Stimulated activated CD4-positive, alpha-beta T cell treated with anti-CD3 and anti-CD28 coated beads, Interleukin-12 subunit alpha, Interleukin-12 subunit beta, amount 100 ng/mL, for 24 hours (primary cell): ENCODE measurements at places on chromosomes 7 and 10.

GRCh38 chr10:114427124-114427852 lies 23.0 kb upstream of the AFAP1L2 start:
- no peak for DNase-seq

DNA sequence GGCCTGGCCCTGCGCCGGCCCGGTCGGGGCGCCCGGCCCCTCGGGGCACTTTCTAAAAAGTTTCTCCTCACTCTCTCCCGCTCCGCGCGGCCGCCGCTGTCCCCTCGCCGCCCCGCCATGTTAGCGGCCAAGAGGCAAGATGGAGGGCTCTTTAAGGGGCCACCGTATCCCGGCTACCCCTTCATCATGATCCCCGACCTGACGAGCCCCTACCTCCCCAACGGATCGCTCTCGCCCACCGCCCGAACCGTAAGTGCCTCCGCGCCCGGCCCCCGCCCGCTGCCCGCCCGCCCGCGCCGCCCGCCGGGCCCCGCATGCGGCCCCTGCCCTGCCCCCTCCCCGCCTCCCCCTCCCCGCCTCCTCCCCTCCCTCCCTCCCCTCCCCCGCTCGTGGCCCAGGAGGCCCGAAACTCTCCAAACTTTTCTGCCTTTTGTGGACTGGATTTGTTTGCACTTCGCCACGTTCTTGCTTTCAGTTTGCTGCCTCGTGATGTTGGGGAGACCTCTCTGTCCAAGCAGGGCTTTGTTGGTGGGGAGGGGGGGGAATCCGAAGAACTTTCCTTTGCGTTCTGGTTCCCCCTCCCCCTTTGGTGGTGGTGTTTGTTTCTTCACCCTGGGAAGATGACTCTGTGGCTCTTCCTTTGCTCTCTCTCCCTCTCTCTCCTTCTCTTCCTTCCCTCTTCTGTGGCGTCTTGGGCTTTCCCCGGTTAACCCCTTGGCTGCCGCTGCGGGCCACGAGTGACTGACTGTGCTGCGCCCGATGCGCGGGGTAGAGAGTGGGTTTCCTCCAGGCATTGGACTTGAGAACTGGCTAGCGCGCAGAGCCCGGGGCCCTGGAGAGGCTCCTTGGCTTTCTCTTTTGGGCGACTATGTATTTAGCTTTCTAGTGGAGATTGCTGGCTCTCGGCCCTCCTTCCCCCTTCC lies 1.6 kb downstream of the TCF7L2 start:
- peak; percentile 36 for DNase-seq

- DNase-seq = no peak
Observed at GRCh38 chr10:95458871-95459270, 102.3 kb downstream of the SORBS1 start.

DNA sequence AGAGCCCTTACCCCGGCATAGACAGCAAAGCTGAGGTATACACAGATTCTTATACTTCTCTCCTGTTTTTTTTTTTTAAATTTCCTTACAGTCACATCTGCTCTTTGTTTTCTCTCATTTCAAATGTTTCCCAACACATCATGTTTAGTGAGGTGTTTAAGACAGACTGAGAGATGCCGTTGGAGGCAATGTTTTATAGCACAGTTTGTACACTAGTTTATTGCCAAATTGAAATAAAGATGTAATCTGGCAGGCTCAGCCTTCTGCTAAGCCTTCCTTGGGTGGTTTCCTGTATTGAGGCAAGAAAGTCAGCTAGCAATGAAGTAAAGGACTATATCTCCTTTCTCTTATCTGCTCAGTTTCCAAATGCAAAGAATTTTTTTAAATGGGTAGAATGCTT lies 393.4 kb downstream of the SORCS1 start:
- no peak for DNase-seq

GRCh38 chr7:158885624-158886023 lies 29.3 kb downstream of the DYNC2I1 start:
- DNase-seq = no peak

GRCh38 chr10:96082748-96083147 lies 39.4 kb downstream of the CCNJ start:
- DNase-seq = no peak

- DNase-seq = no peak
Observed at GRCh38 chr10:102421757-102422512, 1.3 kb downstream of the FBXL15 start.

- DNase-seq = peak; percentile 32
Observed at GRCh38 chr7:128347647-128348097, 4.0 kb upstream of the RBM28 start.

GRCh38 chr10:113519681-113520115 lies 33.2 kb upstream of the HABP2 start:
- DNase-seq = no peak

- DNase-seq = no peak
Observed at GRCh38 chr10:67664942-67665341, 31.1 kb downstream of the CTNNA3 start.

GRCh38 chr7:107122486-107122911 lies 46.3 kb upstream of the HBP1 start:
- DNase-seq = no peak

GRCh38 chr7:151314401-151314800 lies 27.2 kb upstream of the NUB1 start:
- DNase-seq = no peak

DNA sequence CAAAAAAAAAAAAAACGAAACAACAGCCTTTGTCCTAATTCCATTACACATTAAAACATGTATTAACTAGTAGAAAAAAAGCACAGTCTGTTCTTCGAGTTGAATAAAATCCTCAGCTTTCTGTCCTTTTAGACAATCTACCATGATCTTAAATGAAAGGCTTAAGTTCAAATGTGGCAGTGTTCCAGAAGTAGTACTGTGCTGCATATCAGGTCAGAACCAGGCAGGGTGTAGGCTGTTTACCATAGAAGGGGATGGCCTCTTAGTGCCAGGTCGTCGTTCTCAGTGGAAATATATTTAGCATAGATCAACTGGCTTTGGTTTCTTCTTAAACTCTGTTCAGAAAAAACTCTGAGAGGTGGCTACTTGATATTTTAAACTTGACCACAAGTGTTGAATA lies 612.0 kb downstream of the CNTNAP2 start:
- DNase-seq = no peak

- no peak for DNase-seq
Observed at GRCh38 chr10:75754096-75754831, 322.8 kb downstream of the LRMDA start.

DNA sequence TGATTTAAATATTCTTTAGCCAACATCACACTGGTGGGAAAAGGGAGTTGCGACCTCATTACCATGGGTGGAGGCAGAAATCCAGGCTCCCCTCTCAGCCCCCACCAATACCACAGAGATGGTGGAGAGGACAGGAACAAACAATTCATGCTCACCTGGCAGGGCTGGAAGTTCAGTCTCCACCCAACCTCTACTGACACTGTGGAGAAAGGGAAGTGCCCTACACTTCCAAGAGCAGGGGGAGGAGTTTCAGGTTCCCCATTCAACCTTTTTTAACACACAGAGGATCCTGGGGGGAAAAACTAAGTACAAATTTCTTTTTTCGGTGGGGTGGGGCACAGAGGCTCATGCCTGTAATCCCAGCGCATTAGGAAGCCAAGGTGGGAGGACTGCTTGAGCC lies 210.1 kb upstream of the KCTD7 start:
- DNase-seq = no peak

DNA sequence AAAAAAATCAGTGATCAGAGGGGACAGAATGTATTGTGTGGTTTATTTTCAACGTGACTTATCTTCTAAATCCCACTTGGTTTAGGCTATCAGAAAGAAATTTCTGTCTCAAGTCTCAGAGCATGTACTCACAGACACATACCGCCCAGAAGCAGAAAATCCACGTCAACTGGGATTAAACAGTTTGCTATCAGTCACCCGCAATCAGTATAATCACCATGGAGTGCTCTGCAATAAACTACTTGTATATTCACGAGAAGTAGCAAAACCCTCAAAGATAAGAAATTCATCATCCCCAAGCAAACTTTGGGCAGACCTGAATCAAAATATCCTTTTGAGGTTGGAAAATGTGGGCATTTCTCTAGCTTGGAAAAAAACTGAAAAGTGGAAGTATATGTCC lies 259.1 kb downstream of the FGFR2 start:
- no peak for DNase-seq

- DNase-seq = no peak
Observed at GRCh38 chr7:142669074-142669654, 80.1 kb upstream of the PRSS1 start.

- no peak for DNase-seq
Observed at GRCh38 chr7:129122751-129123509, 21.6 kb upstream of the TSPAN33 start.

DNA sequence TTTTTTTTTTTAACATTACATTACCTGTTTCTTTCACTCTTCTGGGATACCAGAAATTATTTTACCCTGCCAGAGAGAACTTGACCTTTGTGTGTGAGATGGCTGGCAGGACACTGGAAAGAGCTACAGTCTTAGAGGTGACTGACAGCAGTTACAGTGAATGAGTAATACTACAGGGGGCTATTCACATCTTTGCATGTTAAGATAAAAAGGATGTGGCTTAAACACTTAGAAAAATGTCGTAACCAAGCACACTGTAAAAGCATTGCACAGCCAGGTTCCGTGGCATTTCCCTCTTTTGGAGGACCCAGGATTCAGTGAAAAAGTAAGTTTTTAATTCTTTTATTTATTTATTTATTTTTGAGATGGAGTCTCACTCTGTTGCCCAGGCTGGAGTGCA lies 18.8 kb upstream of the TBC1D12 start:
- DNase-seq = no peak

- DNase-seq = no peak
Observed at GRCh38 chr7:49692516-49692915, 80.9 kb upstream of the VWC2 start.

DNA sequence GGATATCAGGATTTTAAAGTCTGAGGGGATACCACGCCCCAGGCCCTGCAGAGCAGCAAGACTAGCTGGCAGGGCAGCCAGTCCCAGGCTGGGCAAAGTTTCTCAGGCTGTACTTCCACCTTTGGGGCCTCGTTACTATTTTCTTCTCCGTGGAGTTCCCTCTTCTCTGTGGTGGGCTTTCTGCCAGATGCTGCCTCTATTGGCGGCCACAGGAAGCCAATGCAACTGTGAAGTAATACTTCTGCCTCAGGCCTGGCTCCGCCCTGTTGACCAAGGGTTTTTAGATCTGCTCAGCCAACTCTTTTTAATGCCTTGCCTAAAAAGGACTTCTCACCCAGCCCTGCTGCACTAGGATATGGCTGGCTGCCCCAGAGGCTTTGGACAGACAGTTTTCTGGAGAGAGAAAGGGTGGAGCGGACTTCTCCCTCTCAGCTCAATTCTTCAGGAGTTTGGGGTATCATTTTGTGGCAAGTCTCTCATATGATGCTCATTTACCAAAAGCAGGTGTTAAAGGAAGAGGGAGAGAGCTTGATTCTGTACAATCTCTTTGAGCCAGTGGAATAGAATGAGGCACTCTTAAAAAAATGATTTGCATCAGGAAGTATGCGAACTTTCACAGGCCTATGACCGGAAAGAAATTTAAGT lies 67.4 kb downstream of the HHEX start:
- no peak for DNase-seq

DNA sequence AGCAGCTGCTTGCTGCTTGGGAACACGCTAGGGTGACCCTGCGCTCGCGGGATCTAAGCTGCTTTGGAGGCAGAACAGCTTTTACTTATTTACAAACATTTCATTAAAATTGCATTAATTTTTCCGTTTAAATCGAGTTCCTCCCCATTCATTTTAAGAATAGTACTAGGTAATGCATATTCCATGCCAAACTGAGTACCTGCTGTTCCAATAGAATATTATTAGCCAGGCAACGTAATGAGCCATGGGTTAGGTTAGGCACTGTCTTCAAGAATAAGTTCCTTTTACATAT lies 860 bp downstream of the EXOC6 start:
- no peak for DNase-seq

GRCh38 chr7:111025006-111025405 lies 65.9 kb upstream of the LRRN3 start:
- no peak for DNase-seq

DNA sequence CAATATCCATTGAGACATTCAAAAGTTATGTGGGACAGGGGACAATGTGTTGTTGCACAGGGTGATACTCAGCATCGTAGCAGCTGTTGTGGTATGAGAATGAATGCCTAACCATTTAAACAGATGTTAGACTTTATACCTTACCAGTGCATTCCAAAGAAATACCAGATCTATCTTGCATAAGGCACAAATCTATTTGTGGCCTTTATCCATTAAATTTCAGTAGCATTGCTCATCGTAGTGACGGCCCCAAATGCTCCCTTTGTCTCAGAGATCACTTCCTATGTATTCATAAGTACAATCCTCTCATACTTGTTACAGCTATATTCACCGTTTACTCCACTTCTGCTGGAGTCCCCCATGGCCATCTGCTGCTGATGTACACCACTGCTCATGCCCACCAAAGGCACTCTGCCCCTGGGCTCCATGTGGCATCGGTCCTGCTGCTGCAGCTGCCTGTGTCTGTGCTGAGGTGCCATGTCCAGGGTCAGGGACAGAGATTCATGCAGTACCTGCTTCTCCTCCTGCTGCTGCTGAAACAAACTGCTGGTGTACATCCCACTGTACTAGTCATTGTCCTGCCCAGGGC lies 96.3 kb downstream of the CPED1 start:
- DNase-seq = no peak

GRCh38 chr10:102119417-102120141 lies 589 bp downstream of the LDB1 start:
- DNase-seq = peak; percentile 56

GRCh38 chr10:110077436-110078130 lies 69.8 kb downstream of the ADD3 start:
- no peak for DNase-seq

DNA sequence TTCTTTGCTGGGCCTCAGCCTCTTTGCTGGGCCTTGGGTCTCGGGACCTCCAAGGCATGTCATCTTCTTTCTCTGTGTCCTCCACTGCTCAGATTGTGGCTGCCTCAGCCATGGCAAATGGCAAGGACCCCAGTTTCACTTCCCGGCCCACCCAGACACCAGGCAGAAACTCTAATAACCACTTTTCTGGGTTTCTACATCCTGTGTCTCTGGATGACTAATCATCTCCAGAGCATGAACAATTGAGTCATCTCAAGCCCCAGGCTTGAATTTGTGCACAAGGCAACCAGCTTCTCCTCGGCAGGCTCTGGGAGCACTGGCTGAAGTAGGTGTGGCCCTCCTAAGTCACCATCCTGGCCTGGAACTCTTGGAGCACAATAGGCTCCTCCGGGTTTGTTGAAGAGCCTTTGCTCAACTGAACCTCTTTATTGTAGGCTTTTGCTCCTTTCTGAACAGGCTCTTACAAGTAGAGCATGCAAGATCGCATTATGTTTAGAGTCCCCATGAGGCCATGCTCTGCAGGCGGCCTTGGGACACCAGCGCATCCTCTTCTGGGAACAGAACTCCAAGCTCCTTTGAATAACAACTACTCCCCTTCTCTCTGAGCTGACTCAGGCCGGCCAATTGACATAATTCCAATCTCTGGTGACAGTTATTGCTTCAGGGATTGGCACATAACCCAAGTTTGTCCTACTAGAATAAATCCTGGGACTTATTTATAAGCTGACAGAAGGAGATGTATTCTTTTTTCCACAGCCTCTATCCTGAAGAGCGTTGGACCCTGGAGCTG lies 218.1 kb downstream of the WDR11 start:
- DNase-seq = no peak

GRCh38 chr10:8137272-8137681 lies 82.8 kb downstream of the GATA3 start:
- DNase-seq = no peak

- DNase-seq = no peak
Observed at GRCh38 chr7:126803060-126803665, 449.6 kb downstream of the GRM8 start.
